Left lung (tissue), 14 donors: ENCODE measurements at places on chromosomes 3 and 15. TPM values are rescaled to one million over a fixed set of nuclear protein-coding genes. Genes with fewer than 3 reads are reported as not detected.

DNA sequence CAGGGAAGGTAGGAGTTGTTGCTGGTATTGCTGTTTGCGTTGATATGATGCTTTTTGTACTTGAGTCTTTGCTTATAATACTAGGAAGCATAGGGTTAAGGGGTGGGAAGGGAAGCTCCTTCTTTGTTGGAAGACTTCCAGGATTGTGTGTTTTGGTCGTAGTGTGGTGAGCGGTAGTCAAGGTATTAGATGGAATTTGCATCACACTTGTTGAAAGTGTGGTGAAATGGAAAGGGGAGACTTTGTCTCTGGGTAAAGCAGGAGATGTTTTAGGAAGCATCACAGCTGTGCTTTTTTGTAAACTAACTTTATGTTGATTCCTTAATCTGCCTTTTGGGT, 14.9 kb downstream of the IGSF10 start:
- DNase-seq: no peak

GRCh38 chr15:62497356-62497755, 332.3 kb upstream of the C2CD4B start:
- DNase-seq: no peak

GRCh38 chr3:16477056-16477455, 36.4 kb downstream of the RFTN1 start:
- DNase-seq: no peak

- DNase-seq: no peak
These were observed 41.6 kb upstream of the TASOR start for GRCh38 chr3:56724676-56725075.

DNA sequence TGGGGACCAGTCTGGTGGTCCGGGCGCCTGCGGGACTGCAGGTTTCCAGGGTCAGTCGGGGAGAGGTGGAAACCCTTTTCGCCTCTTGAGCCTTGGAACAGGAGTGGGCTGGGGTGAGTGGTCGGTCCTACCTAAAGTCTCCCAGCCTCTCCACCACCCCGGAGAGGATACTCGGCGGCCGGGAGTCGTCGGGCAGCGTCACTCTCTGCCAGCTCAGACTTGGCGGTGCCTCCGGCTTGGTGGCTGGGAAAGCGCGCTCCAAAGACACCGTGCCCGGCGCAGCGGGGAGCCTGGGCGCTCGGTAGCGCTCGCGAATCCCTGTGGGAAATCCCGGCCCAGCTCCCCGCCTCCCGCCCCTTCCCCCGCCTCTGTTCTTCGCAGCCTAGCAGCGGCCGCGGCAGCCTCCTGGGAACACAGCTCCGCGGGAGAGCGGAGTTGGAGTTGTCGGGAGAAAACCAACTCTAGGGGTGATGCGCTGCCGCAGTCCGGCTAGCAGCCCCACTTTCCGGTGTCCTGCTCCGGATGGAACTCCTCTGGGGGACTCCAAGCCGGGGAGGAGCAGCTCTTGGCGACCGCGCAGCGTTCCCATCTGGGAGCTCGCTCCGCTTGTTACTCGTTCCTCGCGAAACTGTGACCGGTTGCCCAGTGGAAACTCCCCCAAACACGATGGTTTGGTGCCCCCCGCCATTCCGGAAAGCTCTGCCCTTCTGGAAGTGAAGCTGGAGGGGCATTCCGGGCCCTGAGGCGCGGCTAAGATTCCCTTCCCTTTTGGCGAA, 1.4 kb downstream of the EPHB1 start:
- DNase-seq: peak; percentile 15

DNA sequence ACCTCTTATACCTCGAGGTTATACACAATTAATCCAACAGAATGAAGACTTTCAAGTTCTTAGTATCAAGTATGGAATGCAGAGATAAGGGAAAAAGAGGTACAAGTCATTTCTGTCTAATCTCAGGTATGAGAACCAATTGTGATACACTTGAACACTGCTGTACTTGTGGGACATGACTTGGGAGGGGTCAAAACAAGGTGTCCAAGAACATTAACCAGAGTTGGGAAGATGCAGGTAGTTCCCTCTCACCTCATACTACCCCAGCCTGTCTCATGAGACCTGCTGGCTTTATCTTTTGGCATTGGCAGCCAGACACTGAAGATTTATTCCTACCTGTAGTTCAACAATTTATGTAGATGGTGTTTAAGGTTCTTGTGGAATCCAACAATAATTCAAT, 209.7 kb downstream of the NR1D2 start:
- DNase-seq: no peak

- DNase-seq: no peak
These were observed 14.6 kb downstream of the PSMD6 start for GRCh38 chr3:64008487-64009351.

GRCh38 chr3:109743981-109744380, 406.6 kb upstream of the DPPA4 start:
- no peak for DNase-seq

DNA sequence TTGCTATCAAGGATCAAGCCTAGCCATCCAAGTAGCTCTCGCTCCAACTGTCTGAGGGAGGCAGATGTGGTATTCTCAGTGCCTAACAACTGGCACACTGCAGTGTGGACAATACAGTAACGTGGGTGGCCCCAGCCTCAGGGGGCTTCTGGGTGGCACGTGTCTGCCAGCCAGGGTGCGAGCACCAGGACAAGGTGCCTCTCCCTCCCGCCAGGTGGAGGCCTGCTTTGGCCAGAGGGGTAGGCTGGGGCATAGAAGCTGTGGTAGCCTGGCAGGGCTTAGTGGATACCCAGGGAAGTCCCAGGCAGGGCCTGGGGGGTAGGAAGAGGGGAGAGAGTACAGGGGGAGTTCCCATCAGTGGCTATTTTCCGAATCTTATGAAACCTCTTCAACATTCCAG, 234.0 kb downstream of the PLCL2 start:
- DNase-seq: no peak

DNA sequence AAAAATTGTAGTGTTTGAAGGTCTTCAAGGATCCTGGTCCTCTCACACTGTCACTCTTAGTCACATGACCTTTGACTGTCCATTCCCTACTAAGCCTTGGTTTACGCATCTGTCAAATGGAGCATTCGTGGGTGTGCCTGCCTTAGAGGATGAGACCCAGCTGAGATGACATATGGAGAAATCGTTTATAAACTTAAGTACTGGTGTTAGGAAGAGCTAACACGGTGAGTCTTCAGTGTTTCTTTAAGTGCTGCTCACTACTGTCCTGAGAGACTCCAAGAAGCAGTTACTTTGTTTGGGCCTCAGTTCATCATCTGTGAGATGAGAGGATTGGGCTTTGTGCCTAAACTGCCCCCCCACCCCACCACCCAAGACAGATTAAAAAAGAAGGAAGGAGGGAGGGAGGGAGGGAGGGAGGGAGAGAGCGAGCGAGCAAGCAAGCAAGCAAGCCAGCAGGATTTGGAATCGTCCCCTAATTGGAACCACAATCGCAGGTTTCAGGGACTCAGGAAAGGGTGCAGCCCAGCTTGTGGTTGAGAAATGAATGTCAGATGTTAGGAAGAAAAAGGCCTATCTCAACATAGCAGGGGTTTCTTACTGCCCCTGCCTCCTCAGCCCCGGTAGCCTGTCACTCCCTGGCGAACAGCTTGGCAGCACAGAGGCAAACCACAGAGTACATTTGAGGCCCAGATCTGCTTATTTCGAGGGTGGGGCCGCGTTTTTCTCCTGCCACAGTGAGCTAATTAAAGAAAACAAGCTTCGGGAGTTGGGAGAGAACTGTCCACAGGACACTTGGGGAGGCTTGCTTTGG, 32.7 kb downstream of the SMAD3 start:
- DNase-seq: no peak

DNA sequence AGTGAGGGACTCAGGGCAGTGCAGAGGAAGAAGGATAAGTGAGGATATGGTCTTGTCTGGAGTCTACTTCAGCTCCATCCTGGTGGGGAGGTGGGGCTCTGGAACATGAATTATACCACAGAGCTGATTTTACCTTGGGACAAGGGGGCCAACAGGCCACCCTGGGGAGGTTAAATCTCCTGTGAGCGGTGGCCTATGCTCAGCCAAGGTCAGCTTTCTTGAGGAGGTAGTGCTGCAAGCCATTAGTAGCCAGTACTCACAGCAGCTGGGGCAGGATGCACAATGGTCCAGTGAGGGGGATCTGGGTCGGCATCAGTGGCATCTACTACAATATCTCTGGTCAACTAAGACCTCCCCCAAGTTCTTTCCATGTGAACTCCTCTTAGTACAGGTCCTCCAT, 49.7 kb downstream of the XYLB start:
- DNase-seq: no peak

- DNase-seq: peak; percentile 73
These were observed 66.9 kb downstream of the RNF13 start for GRCh38 chr3:149879872-149880271.

DNA sequence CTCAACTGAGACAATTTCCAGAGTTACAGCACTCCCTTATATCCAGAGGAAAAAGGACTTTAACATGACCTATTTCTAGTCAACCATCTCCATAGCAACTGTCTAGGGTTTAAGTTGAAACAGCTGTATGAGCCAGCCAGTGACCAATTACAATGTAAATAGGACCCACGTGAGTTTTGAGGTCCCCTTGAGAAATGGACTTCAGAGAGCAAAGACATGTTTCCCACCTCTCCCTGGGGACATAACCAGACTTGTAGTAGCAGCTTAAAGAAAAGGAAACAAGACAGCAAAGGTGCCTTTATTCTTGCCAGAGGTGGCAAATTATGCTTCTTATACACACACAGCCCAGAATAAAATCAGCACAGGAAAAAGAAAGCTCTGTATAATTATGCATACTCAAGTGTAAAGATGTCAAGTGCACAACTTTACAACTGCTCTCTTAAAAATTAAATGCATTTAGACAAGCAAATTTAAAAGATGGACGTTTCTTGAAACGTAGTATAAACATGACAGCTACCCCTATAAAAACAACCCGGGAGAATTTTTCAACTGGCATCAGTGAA, 40.2 kb downstream of the SUMF1 start:
- no peak for DNase-seq

GRCh38 chr3:55330756-55331155, 156.3 kb downstream of the WNT5A start:
- DNase-seq: no peak

DNA sequence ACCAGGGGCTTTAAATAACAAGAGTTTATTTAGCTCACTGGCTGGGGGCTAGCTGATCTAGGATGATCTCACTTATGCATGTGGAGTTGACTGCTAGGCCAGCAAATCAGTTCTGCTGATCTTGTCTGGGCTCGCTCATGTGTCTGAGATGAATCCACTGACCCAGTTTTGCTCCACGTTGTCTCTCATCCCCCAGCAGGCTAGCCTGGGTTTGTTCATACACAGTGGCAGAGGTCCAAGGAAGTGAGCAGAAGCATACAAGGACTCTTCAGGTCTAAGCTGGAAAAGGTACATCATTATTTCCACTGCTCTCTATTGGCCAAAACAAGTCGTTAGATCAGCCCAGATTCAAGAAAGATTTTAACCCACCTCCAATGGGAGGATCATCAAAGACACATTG, 238.0 kb downstream of the PLCL2 start:
- no peak for DNase-seq

DNA sequence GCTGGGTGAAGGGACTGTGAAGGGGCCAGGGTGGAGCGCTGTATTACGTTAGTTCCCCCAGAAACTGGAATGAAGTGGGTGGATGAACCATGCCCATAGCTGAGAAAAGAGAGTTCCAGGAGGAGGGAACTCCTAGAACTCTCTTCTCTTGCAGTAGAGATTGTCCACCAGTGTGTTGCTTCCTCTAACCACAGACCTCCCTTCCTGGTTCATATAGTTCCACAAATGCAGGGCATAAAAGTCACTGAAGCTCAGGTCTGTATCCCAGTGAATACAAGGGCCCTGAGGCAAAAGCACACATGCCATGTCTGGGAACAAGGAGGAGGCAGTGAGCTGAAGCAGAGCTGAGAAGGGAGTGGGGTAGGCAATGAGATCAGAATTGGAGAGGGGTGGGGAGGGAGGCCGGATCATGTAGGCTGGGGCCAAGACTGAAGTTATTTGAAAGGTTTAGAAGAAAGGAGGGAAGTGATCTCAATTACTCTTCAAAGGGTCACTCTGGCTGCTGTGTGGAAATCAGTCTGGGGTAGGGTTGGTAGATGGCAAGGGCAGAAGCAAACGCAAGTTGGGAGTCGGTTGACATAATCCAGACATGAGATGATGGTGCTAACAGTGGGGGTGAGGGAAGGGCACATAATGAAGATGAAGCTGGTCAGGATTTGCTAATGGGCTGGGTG, 6.5 kb downstream of the A4GNT start:
- DNase-seq: no peak

DNA sequence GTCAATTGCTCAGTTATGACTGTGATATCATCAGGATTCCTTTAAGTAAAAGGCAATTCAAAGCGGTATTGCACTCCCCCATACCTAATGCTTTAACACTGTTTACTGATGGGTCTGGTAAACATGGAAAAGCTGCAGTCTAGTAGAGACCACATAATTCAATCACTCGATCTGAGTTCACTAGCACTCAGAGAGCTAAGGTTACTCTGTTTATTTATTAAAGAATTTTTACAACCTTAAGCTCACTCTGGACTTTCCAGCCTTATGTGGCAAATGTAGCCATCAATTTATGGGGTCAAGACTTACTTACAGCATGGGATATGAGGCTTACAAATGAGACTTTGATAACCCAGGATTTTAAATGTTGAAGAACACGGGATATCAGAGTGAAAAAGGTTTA, 18.4 kb upstream of the CCR2 start:
- no peak for DNase-seq

DNA sequence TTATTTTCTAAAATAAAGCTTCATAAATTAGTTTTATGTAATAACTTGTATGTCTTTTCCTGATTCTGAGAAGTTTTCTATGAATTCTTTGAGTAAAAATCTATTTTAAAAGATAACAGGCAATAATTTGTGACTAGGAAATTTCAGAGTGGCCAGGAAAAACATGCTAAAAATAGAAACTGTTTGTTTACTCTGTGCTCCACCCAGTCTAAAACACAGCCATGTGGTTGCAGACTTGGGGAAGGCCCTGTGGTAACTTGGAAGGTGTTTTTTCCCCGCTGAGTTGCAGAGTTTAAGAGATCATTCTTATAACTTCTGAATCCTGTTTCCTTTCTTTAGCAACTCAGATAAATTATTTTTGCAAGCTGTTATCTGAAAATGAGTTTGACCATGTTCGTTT, 21.9 kb downstream of the PLCL2 start:
- no peak for DNase-seq

DNA sequence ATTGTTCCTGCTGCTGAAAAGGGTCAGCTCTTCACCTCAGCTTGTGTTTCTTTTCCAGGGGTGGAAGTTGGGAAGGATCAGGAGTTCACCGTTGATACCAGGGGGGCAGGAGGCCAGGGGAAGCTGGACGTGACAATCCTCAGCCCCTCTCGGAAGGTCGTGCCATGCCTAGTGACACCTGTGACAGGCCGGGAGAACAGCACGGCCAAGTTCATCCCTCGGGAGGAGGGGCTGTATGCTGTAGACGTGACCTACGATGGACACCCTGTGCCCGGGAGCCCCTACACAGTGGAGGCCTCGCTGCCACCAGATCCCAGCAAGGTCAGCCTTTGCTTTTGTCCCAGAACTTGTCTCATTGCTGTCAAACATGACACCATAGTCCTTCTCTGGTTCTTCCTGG, 89.6 kb downstream of the DNASE1L3 start:
- DNase-seq: no peak

HCN4 gene
- 0.13 TPM for polyA plus RNA-seq

GABRG3 gene
- 8.6 TPM for polyA plus RNA-seq

TIPIN gene
- 18.2 TPM for polyA plus RNA-seq

RBP2 gene
- polyA plus RNA-seq: 1.0 TPM

SMCO1 gene
- 0.07 TPM for polyA plus RNA-seq

KIF15 gene
- 19.8 TPM for polyA plus RNA-seq

ST3GAL6 gene
- polyA plus RNA-seq: 18.5 TPM

IFT80 gene
- 89.7 TPM for polyA plus RNA-seq

CTXND1 gene
- polyA plus RNA-seq: 22.5 TPM
